ENCODE measurements at places on chromosomes 13 and 19. TPM values are rescaled to one million over a fixed set of nuclear protein-coding genes. Genes with fewer than 3 reads are reported as not detected.

- peak; percentile 31 for DNase-seq
These were observed 9.1 kb upstream of the C19orf12 start for GRCh38 chr19:29724102-29724641.

- no peak for DNase-seq
These were observed 17.2 kb downstream of the SMIM24 start for GRCh38 chr19:3462991-3463713.

GRCh38 chr13:99320693-99321481 is 13.7 kb upstream of the GPR183 start:
- DNase-seq, result peak; percentile 93

GRCh38 chr19:55075371-55075998 is at the start of gene EPS8L1:
EPS8L1 (plus strand) TSS chr19:55075869; CDS start chr19:55076445, 576 bp downstream.
- DNase-seq, result no peak

DNA sequence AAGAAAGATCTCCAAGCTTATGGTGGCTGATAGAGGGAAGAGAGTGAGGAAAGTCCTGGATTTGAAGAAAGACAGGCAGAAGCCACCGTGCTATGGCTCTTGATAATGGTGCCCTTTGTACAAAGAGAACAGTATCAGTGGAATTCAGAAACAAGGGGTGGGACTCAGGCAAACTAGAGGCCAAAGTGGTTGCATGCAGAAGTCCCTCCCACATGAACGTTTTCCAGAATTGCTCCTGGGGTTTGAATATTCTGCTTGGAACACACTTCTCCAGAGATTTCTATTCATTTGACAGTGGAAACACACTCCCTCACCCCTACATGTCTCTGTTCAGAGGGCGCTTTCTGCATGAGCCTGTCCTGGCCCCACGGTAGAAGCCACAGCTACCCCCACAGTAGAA is 10.1 kb upstream of the MBNL2 start:
- no peak for DNase-seq

GRCh38 chr19:49931293-49932040 is 2.2 kb upstream of the NUP62 start:
- DNase-seq, result no peak

DNA sequence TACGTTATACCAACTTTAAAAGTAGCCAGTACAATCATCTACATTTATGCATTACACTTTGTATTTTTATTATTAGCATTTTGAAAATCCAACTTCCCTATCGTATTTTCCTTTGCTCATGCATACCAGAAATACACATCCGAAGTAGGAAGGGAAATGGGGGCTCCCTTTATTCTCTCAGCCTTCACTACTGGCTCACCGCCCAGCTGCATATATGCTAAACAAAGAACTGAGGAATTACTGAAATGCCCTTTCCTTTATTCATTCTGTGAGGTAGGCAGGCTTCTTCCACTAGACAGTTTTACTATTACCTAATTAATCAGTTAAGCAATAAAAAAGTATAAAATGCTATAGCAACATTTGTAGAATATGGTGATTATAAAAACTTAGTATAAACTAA is 291.6 kb downstream of the KLF12 start:
- DNase-seq, result peak; percentile 80

GRCh38 chr13:45167611-45168554 is 33.0 kb downstream of the KCTD4 start:
- no peak for DNase-seq

GRCh38 chr19:38710928-38711725 is 33.1 kb downstream of the CAPN12 start:
- DNase-seq, result no peak

GRCh38 chr13:67087527-67087926 is 142.6 kb downstream of the PCDH9 start:
- DNase-seq, result no peak

GRCh38 chr19:10836479-10837330 is 693 bp upstream of the TMED1 start:
- DNase-seq, result no peak

- no peak for DNase-seq
These were observed 7.0 kb downstream of the PLVAP start for GRCh38 chr19:17370026-17370587.

DNA sequence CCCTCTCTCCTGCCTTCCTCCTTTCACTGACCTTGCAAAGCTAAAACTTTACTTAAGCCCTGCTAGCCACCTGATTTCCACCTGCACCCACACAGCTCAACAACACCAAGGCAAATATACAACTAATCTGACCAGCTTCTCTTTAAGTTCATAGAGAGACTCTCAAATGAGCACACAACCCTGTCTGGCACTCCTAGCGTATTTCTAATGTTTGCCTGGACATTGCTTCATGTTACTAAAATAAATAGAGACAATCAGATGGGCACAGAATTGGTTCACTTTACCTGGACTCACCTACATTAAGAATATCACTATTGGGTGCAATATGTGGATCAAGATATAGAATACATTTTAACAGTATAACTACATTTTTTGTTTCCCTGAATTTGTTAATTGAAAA is 33.2 kb upstream of the RXFP2 start:
- no peak for DNase-seq

GRCh38 chr13:28953714-28954418 is 133.7 kb downstream of the MTUS2 start:
- no peak for DNase-seq

DNA sequence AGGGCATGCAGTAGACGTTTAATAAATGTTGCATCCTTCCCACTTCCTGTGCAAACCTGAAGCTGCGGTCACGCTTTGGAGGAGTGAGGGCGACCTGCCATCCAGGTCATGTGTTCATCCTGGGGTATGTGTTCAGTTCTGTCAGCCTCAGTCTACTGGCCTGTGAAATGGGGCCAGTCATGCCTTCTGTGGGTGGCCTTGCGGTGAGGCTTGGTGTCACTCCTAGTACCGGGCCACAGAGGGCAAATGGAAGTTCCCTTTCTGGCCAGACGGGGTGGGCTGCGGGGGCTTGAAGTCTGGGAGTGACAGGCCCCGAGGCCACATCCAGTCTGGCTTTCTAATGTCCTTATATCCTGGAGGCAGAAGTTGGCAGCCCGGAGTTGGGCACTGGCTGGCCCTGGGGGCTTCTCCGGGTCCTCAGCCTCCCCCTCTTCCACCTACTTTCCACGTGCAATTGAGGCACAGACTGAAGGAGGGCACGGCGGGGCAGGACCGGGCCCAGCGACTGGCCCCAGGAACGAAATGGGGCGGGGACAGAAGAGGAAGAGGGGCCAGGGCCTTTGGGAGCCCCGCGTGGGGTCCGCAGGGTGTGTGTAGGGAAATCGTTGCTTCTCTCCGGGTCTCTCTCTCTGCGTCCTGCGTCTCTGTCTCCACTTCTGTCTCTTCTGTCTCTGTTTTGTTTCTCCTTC is 11.1 kb downstream of the PDE4A start:
- DNase-seq, result no peak

- no peak for DNase-seq
These were observed 23.4 kb upstream of the IGFL1 start for GRCh38 chr19:46206176-46206575.

DNA sequence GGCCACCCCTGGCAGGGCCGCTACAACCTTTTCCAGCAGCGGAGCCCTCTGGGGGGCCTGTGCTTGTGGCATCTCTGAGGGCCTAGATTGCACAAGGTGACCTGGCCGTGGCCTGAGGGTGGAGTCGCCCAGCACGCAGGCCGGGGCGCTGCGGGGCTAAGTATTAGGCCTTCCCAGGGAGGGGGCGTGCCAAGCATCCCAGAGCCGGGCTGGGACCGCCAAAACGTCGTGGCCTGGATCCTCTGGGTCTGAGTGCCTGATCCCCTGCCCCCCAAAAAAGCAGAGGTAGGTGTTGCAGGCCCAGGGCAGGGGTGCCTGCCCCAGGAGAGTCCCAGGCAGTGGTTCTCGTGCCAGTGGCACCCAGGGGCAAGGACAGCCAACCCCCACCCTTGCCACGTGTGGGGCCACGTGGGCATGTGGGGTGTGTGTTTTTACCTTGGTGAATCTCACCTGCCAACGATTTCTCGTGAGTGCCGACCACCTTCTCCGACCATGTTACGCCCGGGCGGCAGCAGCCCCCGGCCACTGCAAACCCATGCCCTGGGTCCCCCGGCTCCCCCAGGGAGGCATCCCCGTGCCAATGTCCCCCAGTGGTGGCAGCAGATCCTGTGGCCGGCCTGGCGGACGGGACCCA is 12.6 kb upstream of the GNA15 start:
- DNase-seq, result no peak

DNA sequence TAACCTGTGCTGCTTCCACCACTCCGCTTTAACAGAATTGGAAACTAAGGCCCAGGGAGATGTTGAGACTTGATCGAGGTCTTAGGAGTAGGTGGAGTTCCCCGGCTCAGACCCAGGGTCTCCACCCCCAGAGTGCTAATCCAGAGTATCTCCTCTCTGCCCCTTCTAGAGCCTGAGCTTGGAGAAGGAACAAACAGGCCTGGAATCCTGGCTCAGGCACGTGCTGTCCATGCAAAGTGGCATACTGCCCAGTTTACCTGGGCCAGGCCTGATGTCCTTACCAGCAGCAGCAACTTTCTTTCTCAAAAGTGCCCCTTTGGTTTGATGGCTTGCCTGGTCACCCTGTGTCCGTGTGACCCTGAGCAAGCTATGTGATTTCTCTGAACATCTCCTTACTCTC is 3.7 kb downstream of the SYNGR4 start:
- no peak for DNase-seq

DNA sequence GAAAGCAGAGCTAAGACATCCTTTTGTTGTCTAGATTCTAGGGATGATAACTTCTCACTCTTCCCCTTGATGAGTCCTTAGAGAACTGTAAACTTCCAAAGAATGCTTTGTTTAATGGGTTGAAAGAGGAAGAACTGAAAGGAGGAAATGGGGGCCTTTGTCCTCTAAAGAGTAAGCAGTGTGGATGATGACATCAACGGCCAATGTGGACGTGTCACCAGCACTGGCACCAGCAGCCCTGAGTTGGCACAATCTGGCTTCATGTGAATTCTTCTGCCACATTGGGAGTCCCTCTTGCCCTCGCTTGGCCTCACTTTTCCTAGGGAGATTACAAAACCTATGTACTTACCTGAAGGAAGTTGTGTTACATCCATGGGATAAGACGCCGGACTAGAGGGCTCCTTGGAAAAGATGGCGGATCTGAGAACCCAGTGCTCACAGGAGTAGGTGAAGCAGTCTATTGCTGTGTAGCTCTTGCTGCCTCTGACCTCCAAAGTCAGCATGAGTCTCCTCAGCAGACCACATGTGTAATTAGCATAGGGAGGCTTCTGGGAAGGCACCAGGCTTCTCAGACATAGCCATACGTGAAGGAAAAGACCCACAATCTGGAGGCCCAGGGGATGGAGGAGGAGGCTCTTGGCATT is 62.8 kb downstream of the RGCC start:
- no peak for DNase-seq

- DNase-seq, result no peak
These were observed 15.7 kb upstream of the ZNF701 start for GRCh38 chr19:52554216-52554971.

DNA sequence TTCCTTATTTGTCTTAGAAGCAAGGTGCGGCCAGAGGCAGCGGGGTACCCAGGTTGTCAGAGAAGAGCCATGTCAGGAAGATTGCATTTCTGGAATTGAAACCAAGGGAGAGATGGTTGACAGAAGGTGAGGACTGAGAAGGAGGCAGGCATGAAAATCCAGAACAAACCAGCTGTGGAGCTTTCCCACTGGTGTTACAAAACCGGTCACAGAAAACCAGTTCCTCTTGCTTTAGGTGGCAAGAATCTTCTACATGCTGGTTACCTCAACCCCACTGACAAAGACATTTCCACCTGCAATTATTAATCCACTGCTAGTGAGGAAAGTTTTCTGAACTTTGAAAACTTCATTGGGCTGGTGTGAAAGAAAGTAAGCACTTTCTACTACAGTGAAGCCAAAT is 64.0 kb upstream of the MED4 start:
- DNase-seq, result no peak

DNA sequence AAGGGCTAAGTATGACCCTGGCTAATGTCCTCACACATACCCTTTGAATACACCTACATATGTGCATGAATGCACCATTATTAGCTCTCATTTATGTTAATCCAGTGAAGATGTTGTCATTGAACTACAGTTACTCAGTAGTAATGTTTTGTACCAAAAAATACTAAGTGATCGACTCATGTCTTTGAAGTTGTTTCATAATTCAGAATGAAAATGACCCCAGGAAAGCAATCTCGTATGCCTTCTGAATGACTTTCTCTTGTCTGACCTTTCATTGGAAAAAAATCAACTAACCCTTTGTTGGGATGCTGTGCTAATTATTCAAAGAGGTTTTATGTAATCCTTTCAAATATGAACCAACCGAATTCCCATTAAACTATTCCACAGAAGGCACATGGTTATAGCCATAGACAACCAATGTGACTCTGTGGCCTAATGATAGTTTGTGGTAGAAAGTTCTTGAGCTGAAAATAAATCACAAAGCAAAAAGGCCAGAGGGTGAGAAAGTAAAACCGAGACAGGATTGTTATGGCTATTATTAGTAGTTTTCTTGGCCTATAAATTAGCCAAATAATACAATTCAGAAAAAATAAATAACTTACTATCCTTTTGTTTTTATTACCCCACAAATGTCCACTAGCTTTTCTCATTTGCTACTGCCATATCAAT is 86.8 kb upstream of the STARD13 start:
- DNase-seq, result no peak

CD33 gene
- not detected for total RNA-seq

CCDC122 gene
- total RNA-seq, result 5.1 TPM

KLK12 gene
- not detected for total RNA-seq

IGFL2 gene
- not detected for total RNA-seq

TTYH1 gene
- not detected for total RNA-seq

ZNF681 gene
- 1.9 TPM for total RNA-seq

WASF3 gene
- 32.4 TPM for total RNA-seq

CCDC194 gene
- total RNA-seq, result not detected

AMH gene
- total RNA-seq, result 7.5 TPM

FFAR2 gene
- not detected for total RNA-seq

DMKN gene
- total RNA-seq, result not detected

ZNF793 gene
- total RNA-seq, result 3.8 TPM

ZNF737 gene
- total RNA-seq, result 6.0 TPM

VSIG10L gene
- total RNA-seq, result 0.62 TPM

FZR1 gene
- total RNA-seq, result 60.5 TPM

SPTBN4 gene
- total RNA-seq, result not detected

BRME1 gene
- total RNA-seq, result 1.5 TPM

YJEFN3 gene
- 2.4 TPM for total RNA-seq

INTS6 gene
- total RNA-seq, result 38.2 TPM

FPR3 gene
- total RNA-seq, result not detected

ZNF611 gene
- total RNA-seq, result 24.2 TPM

TUBB4A gene
- total RNA-seq, result not detected

TMEM221 gene
- total RNA-seq, result not detected

PLD3 gene
- 166 TPM for total RNA-seq

GNG7 gene
- 0.84 TPM for total RNA-seq

DPF1 gene
- total RNA-seq, result 5.0 TPM

Measured in endothelial cell of umbilical vein (primary cell).